Mesenteric fat pad (tissue), 1 donor: ENCODE measurements at places on chromosomes 16 and 17. TPM values are rescaled to one million over a fixed set of nuclear protein-coding genes. Genes with fewer than 3 reads are reported as not detected.

Gene KRTAP4-9
- not detected for total RNA-seq

Gene MYO1D
- 36.0 TPM for total RNA-seq

Gene ATP2C2
- 0.67 TPM for total RNA-seq

Gene CHCT1
- not detected for total RNA-seq

Gene MAP2K6
- 22.1 TPM for total RNA-seq

Gene CPHXL2
- total RNA-seq: not detected

Gene DHRS7C
- total RNA-seq: not detected

Gene CYGB
- total RNA-seq: 55.6 TPM

Gene RSKR
- 7.6 TPM for total RNA-seq

Gene SPNS2
- 18.6 TPM for total RNA-seq

Gene CHTF8
- 84.5 TPM for total RNA-seq

Gene LPO
- total RNA-seq: not detected
